Tibial artery (tissue), 4 donors: ENCODE measurements at places on chromosomes 5 and 9.
A peak's percentile ranks its signal among the peaks of the same experiment; 100 is the strongest.

DNA sequence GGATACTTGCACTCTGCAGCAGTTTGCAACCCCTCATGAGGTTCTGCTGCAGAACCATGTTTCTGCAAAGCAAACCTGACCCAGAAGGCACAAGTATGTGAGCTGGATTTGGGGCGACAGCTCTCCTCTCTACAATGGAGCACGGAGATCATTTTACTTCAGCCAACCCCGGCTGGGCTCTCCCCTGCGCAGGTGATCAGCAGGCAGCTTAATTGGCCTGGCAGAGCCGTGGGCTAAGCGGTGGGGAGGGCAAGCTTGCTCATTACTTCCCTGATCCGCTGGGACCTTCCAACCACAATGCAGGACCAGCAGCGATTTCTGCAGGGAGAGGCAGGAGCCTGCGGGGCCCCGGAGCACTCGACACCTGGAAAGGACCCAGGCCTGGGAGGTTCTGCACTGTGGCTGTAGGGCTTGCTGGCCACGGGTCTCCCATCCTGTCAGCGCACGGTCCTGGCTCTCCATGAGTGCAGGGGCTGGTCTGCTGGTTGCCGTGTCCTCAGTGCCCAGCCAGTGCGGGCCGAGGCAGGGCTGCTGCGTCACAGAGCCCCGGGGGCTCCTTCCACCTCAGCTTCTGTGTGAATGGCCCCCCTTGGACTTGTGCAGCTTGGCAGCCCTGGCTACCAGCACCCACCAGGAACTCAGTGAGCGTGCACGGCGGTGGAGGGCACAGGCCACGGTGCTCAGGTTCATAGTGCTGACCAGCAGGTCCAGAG, 51.8 kb upstream of the RAPGEF1 start:
- no peak for DNase-seq

- DNase-seq, result no peak
Observed at GRCh38 chr5:154332451-154332850, 113.3 kb upstream of the SAP30L start.

- no peak for DNase-seq
Observed at GRCh38 chr5:7845557-7845956, 5.4 kb downstream of the CFAP90 start.

GRCh38 chr9:14347406-14348122, 33.6 kb upstream of the NFIB start:
- DNase-seq, result peak; percentile 69

DNA sequence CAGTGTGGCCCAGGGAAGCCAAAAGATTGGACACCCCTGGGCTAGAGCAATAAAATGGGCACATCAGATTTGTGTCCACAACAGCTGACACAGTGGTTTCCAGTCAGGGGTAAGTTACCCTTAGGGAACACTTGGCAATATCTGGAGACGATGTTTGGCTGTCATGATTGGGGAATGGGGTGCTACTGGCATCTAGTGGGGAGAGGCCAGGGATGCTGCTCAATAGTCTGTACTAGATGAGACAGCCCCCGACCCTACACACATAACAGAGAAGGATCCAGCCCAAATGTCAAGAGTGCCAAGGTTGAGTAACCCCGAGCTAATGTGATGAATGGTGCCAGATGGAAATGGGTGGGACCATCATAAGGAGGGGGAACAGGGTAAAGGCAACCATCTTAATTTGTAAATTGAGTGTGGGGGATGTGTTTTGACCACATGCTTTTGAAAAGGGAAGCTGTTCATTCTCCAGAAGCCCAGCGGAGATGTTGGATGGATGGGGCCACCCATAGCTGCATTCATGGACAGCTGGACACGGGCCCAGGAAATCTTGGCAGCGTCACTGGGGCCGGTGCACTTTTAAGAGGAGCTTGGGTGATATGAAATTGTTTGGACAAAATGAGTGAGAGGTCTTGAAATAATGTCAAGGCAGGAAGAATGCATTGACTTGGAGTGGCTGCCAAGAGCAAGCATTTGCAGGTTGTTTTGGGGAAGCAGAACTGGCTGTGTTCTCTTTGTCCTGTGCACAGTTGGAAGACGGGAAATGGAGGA, 33.4 kb downstream of the SYK start:
- no peak for DNase-seq

- DNase-seq, result no peak
Observed at GRCh38 chr9:68896486-68896885, 117.4 kb downstream of the PRKACG start.

- DNase-seq, result peak; percentile 79
Observed at GRCh38 chr9:120919843-120920805, 6.5 kb downstream of the TRAF1 start.

DNA sequence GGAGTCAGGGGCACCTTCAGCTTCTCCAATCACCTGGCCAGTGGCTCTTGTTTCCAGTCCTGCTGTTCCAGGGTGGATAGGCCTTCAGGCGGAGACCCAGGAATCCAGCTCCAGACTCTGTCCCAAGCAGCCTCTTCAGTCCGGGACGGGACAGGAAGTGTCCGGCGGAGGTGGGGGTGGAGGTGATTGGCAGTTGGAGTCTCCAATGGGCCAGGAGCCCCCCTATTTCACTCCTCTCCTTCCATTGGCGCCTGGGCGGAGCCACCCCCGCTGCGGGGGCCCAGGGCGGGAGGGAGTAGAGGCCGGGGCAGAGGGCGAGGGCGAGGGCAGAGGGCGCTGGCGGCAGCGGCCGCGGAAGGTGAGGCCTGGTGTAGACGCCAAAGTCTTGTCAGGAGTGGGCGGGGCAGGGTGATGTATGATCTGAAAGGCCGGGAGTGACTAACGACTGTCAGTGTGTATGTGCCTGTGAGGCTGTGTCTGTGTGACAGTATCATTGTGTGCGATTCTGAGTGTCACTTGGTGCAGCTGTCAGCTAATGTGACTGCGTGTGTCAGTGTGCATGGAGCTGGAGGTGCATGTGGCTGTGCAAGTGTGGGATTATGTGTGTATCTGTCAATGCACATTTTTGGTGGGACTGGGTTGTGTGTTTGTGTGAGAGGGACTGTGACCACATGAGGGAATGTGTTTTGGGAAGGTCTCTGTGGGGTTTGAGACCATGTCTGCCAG, at the start of gene IL11RA:
Gene IL11RA (plus strand): TSS at position 310 of the 726 bp plus-strand sequence. CDS start 3,033 bp downstream, outside the sequence.
- peak; percentile 97 for DNase-seq

DNA sequence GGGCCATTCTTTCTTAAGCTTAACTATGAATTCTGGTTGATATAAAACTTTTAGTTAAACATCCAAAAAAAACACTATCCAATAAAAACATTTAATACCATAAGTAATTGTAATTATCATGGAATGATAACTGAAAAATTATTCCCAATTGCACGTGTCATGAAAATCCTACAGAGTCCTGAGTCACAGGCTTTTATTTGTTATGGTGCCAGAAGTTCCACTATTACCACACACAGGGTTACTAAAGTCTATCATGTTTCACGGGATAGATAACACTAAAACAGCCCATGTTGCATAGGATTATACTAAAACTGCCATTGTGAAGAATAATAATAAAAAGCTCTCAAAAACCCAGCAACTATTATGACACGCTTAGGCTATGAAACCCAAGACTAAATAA, 1381.8 kb downstream of the EFNA5 start:
- no peak for DNase-seq

DNA sequence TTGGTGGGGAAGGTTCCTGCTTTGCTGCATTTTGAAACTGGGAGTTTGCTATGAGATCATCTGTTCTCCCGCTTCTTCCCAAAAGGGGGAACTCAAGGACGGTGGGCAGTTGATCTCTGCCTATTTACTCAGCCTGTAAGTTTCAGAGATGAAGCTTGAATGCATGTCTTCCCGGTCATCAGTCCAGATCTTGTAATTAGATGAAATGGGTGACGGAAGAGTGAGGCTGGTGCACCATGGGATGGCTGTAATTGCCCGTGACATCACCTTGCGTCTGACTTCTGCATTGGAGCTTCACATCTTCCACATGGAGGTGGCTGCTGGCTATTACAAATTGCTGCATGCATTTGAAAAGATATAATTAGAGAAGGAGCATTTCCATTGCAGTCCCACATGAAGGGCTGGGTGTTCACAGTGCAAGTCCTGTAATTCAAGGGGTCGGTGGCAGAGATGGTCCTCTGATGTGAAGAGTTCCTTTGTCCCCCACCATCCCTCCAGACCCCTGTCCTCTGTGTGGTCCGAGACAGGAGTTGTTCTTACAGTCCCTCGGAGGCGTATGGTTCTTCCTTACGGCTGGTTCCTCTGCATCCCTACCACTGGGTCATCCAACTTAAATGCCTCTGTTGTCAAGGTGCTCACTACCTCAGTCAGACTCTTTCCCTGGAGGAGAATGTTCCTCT, 72.9 kb downstream of the ZNF618 start:
- no peak for DNase-seq

DNA sequence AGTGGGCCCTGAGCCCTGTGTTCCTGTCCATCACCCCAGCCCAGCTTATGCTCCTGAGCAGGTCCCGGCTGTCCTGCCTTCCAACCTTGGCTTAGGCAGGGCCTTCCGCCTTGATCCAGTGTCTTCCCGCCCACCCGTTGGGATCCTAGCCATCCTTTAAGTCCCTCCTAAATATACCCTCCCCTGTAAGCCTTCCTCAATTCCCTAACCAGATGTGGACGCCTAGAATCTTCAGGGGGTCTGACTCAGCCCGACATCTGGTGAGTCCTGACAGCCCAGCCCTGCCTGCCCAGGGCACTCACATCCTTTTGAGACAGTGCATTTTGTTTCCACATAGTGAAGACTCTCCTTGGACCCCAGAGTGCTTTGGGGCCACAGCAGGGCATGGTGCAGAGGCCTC, 23.7 kb downstream of the SLC6A7 start:
- DNase-seq, result no peak

DNA sequence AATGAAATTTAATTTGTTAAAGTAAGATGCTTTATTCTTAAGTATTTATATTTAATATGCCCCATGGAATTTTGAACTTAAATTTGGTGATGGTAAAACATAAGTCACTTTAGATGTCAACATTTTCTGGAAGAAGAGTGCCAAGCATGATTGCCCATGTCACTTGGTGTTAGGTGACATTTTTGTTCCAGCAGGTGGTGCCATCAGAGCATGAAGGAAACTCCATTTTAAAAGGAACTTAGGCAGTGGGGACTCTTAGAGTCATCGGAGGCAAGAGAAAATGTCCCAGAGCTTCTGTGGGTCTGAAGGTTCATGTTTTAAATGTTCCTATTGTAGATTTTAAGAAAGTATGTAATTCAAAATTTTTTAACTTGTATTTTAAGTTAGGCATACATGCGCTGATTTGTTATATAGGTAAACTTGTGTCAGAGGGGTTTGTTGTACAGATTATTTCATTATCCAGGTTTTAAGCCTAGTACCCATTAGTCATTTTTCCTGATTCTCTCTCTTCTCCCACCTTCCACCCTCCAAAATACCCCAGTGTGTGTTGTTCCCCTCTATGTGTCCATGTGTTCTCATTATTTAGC, 789.3 kb downstream of the SEMA5A start:
- DNase-seq, result no peak

- DNase-seq, result no peak
Observed at GRCh38 chr5:119319401-119319800, 36.4 kb upstream of the TNFAIP8 start.

DNA sequence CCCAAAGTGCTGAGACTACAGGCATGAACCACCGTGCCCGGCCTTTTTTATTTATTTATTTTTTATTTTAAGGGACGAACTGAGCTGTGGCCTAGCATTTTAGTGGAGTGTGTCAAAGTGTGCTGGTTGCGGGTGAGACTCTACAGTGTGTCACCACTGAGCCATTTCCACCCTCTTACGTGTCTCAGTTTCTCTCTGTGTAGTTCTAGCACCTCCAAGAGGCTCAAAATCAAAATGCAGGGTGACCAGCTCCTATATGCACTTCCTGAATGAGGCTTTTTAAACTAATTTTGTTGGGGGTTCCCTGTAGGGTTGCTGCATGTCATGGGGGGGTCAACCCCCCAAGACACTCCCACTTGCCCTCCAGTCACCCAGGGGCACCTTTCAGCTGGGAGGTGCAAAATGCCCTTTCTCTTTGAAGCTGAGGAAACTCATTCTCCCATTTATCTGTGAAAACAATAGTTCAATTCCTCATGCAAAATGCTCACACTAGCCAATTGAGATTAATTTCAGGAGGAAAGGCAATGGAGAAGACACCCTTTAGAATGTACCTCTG, 69.3 kb downstream of the COL15A1 start:
- no peak for DNase-seq

DNA sequence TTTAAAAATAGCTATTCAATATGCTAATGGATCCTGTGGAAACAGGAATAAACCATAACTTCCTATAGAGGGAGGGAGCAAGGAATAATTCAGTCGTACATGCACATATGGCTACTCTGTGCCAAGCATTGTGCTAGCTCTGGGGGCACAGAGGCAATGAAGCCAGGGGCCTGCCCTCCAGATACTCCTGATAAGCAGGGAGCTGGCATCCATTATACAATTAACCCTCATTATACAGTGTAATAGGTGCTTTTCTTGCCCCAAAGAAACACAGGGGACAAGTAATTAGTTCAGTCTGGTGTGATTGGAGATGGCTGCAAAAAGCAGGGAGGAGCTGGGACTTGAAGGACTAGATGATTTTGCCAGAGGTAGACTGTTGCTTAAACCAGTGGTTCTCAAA, 200.4 kb downstream of the SREK1 start:
- DNase-seq, result no peak

DNA sequence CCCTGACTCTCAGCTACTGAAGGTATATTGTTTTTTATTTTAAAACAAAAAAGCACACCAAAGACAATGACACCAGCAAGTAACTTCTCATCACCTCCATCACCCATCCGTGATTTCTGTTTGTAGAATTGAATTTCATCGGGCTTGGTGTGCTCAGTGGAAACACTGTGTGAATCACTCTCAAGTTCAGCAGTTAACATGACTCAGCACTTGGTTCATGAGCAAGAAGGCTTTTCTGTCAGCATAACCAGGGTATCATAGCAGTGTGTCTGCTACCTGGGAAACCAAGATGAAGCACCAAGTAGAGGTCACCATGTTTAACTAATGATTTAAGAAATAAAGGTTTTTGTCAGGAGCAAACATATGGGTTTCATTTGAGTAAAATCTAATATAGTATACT, 123.7 kb downstream of the INSYN2B start:
- no peak for DNase-seq
